ENCODE measurements at places on chromosomes 2 and 18.

- no peak for DNase-seq
Measured at GRCh38 chr2:10278029-10278762, 24.5 kb upstream of the HPCAL1 start.

DNA sequence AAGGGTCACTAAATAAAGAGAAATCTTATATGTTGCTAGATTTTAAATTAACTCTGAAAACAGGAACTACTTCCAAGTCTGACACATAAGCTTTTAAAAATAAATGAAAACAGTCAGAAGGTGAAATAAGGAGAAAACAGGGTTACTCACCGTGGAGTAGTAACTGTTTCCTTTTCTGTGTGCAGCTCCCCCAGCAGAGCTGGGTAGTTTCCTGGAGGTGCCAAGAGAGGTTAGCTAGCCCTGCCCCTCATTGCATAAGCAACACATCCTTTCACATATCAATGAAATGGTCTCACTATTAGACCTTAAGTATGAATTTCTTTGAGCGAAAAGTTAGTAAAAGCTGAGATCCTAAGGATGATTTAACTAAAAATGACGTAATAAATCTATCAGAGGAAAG is 54.0 kb upstream of the GPR75 start:
- no peak for DNase-seq

DNA sequence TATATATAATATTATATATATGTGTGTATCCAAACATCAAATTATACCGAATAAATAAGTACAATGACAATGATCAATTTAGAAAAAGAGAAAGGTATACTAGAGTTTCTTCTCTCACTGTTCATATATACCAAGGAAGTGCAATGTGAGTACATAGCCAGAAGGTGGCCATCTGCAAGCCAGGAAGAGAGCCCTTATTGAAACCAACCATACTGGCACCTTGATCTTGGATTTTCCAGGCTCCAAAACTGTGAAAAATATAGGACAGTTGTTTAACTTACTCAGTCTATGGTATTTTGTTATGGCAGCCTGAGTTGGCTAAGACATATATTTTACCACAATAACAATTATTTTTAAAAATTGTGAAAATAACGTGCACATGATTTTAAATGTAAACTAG is 1490.2 kb upstream of the SLC39A10 start:
- no peak for DNase-seq

DNA sequence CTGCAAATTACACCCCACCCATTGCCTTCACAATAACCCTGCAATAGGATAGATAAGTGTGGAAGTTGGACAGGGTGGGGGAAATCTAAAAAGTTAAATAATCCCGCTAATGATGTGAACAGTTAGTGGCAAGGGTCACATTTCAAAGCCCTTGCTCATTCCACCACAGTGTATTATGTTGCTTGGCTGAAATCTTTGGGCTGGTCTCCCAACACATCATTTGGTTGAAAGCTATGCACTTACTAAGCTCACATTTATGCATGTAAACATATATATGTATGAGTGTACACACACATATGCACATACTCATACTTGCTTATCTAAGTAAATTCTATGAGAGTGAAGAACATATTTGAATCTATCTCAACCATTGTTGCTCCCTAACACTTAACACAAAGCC is 197.8 kb downstream of the RDH14 start:
- no peak for DNase-seq

DNA sequence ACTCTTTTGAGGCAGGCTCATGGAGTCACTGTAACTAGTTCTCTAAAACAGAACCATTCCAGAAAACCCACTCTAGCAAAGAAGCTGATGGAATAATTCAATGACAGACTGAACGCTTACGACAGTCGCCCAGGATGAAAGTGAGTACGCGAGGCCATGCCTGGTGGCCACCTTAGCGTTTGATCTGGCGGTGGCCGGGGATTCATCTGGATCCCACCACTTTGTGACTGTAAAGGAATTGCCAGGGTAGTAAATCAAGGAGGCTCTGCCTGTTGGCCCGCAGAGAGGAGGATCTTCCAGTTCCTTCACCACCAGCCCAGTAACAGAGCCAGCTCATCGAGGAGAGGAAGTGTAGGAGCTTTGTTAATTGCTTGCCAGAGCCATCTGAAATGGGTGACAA is 34.6 kb downstream of the GREB1 start:
- no peak for DNase-seq

GRCh38 chr2:113694438-113694837 is 62.0 kb downstream of the SLC35F5 start:
- no peak for DNase-seq

GRCh38 chr2:45650851-45651414 is 542 bp upstream of the PRKCE start:
- DNase-seq = peak; percentile 91

- no peak for DNase-seq
Measured at GRCh38 chr2:96888072-96889011, 18.5 kb upstream of the SEMA4C start.

DNA sequence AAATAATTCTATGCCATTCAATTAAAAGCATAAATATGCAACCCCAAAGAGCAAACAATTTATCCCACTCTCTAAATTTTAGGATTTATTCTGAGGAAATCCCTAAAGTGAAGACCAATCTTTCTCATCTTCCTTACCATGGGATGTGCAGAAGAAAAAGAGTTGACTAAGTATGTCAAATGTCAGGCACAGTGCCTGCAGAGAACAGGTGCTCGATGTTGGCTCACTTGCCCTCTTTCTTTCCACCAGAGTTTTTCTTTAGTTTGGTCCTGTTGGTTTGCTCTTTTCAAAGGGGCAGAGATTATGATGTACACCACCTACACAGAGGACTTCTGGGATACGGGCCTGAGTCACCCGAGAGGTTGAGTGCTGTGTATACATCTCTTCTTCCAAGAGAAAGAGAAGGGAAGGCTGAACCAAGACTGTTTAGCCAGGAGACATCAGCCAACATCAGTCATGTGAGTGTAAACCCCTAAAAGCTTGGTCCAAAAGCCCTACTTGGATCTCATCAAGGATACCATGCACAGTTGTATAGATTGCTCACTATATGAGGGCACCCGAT is 51.7 kb downstream of the SUMO1 start:
- no peak for DNase-seq

DNA sequence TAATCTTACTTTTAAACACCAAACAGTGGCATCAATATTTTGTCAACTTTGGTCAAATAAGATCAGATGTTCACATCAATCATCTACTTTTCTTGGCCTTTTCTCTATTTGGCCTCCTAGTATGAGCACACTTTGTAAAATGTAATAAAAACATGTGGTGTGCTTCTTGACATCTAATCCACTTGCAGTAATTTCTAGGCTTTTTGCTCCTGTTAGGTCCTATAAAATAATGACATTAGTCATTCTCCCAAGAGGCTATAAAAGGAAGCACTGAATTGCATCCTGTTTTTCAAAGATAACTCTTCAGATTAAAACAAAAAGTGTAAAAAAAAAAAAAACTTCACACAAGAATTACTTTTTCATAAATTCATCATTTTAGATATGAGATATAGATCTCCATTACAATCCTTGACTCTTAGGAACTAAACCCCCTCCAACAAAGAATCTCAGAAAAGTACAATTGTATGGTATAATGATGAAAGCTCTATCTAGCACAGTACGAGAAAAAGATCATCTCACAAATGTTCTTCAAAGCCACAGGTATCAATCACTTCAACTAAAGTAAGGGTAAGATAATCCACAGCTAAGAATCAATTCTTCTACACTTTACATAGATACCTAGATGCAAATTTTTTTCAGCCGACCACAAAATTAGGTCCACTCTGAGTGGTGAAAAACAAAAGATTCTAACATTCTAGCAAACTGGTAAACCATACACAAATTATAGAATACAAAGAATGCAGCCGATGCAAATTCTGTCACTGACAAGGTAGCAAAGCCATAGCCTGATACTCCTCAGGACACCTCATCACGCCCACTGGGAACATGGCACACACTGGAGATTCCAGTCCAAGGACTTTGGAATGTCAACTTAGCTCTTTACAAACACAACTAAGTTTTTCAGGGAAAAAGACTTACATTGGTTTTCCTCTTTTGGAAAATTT is 2.7 kb downstream of the BCL2 start:
- no peak for DNase-seq

GRCh38 chr18:58965291-58966004 is 100.8 kb downstream of the ZNF532 start:
- DNase-seq = no peak

DNA sequence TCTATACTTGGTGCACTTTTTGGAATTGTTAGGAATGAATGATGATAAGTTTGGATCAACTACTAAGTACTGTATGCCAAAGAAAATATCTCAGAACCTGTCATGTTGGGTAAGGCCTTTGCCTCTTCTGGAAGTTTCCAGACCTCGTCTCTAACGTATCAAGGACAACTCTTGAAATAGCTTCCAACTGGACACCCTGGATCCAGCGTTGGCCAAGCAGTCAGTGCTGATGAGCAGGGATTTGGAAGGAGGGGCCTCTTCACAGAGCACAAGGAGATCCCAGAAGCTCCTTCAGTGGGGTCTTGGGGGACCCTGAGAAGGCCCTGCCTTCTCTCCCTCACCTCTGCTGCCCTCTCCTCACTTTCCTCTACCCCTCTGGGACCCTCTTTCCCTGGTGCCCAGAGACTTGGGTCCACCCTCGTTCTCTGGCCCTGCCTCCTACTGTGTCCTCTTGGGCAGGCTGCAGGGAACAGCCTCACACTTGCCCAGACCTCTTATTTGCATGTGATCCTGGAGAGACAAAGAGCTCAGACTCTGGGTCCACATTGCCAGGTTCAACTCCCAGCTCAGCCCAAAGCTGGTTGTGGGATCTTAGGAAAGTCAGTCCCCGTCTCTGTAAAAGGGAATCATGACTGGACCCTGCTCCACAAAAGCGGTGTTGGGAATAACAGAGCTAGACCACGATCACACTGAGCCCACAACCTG is 145.8 kb downstream of the COL6A3 start:
- DNase-seq = no peak

- DNase-seq = no peak
Measured at GRCh38 chr2:114201781-114202180, 240.7 kb upstream of the DPP10 start.

DNA sequence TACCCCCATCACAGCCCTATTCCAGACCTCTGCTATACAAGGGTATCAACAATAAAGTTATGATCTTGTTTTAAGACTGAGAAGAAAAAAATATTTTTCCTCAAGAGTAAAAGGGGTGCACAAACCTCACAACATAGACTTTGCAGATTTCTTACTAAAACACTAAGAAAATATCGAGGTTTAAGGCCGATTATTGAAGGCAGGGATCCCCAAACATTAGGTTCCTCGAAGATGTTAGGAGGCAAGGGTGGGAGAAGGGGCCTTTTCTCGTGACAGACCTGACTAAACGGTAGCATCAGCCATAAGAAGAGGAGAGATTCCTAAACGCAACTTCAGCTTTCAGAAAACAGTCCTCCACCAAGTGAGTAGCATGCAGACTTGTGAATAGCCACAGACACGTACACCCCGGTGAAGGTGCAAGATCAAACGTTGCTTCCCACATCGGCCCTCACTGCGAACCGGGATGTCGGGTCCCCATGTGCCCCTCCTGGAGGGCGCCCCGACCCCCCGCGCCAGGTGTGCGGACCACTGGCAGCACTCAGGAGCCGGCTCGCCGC is 678 bp downstream of the PIAS2 start:
- DNase-seq = no peak

DNA sequence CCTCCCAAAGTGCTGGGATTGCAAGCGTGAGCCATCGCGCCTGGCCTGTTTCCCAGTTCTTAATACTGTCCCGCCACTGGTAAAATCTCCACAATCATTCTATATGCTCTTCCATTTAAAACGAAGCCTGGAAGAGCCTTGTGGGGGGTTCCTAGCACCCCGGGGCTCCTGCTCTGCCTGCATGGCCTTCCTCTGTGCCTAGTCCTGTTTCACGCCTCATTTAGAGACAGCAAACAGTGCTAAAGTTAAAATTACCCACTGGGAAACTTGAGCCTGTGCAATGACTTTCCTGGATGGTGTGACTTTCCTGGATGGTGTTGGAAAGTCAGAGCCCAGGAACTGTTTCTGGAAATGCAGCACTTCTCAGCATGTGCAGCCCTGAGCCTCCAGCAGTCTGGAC is 55.0 kb downstream of the INPP5D start:
- DNase-seq = no peak

DNA sequence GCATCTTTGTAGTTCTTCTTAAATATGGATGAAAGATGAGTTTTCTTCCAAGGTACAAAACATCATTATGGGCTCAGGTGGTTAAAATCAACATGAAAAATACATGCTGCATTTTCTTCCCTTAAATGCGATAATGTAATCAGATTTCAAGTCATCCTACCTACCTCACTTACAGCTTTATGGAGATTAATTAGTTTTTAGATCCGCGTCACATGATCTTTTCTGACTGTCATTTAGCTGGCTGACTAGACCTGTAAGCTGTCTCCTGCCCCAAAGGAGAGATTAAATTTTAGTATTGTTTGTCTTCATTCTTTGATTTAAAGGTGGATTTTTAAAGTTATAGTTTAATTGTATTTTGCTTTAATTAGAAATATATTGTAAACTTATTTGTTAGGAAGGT is 678.0 kb upstream of the ZEB2 start:
- no peak for DNase-seq

GRCh38 chr2:223051693-223052289 is at the start of gene KCNE4:
Gene KCNE4 (plus strand): TSS chr2:223052190. CDS start chr2:223052831, 641 bp downstream.
- DNase-seq = no peak

GRCh38 chr18:26322890-26323653 is 96.8 kb downstream of the TAF4B start:
- no peak for DNase-seq

DNA sequence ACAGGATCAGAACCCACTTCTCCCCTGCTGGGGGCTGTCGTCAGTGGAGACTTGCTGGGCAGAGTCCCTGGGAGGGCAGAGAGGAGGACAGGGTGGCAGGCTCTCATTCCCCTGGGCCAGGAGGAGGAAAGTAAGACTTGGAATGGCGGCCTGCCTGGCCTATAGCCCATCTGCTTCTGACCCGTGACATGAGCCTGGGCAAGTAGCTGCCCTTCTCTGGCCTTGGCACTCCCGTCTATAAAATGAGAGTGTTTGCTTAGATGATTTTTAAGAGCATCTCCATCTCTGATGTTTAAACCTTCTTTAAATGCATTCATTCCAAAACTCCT is 173.0 kb downstream of the DDX1 start:
- DNase-seq = no peak

- no peak for DNase-seq
Measured at GRCh38 chr18:75477900-75478299, 50.4 kb upstream of the SMIM21 start.

GRCh38 chr18:8389391-8390340 is 219.6 kb upstream of the RAB12 start:
- no peak for DNase-seq

Measured in esophagus squamous epithelium (tissue), 5 donors.